ENCODE measurements at places on chromosomes 12 and 14.
A peak's percentile ranks its signal among the peaks of the same experiment; 100 is the strongest.

GRCh38 chr12:106094304-106094703, 44.5 kb downstream of the NUAK1 start:
- DNase-seq: no peak

DNA sequence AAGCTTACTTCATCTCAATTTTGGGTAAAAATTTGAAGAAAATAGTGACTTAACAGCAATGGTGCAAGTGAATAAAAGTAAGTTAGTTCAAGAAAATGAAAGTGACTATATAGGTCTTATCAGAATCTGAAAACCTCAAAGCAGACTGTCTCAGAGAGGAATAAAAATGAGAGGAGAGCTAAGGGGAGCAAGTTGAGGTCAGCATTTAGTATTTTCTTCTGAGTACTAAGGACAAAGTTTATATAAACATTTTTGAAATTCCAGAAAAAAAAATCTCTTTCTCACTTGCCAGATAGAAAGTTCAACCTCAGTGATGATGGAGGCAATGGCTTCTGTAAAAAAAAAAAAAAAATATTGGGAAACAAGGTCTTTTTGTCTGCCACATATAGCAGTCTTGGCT, 414.1 kb downstream of the NPAS3 start:
- no peak for DNase-seq

DNA sequence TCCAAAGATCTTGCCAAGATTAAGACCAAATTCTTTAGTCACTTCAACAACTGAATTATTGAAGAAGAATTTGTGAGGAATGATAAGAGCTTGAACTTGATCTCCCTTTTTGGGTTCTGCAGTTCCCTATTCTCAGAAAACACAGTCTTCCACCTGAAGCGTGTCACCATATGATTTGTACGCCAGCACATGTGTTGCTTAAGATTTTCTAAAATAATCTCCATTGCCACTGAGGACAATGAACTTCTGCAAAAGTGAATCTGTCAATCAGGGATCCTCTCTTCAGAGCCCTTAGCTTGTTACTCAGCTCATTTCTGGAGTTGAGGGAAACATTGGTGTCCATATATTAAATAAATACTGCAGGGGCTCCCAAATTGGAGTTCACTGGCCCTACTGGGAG, 4.2 kb upstream of the SPIC start:
- DNase-seq: no peak

- DNase-seq: no peak
Observed at GRCh38 chr14:96104469-96105057, 65.4 kb downstream of the C14orf132 start.

DNA sequence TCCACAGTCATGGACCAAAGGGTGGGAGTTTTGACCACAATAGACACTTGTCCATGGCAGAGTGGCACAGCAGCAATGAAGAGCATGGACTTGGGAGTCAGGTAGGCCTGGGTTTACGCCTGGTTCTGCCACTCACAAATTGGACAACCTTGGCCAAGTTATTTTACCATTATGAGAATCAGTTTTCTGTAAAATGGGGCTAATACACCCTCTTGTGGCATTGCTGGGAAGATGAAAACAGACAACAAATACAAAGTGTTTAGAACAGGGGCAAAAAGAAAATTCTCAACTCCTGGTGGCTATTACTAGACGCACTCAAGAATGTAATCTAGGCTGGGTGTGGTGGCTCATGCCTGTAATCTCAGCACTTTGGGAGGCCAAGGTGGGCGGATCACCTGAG, 2.6 kb downstream of the C12orf43 start:
- no peak for DNase-seq

GRCh38 chr14:90291699-90292098, 35.3 kb downstream of the PSMC1 start:
- DNase-seq: no peak

- no peak for DNase-seq
Observed at GRCh38 chr12:56234746-56235436, 5.0 kb downstream of the SLC39A5 start.

DNA sequence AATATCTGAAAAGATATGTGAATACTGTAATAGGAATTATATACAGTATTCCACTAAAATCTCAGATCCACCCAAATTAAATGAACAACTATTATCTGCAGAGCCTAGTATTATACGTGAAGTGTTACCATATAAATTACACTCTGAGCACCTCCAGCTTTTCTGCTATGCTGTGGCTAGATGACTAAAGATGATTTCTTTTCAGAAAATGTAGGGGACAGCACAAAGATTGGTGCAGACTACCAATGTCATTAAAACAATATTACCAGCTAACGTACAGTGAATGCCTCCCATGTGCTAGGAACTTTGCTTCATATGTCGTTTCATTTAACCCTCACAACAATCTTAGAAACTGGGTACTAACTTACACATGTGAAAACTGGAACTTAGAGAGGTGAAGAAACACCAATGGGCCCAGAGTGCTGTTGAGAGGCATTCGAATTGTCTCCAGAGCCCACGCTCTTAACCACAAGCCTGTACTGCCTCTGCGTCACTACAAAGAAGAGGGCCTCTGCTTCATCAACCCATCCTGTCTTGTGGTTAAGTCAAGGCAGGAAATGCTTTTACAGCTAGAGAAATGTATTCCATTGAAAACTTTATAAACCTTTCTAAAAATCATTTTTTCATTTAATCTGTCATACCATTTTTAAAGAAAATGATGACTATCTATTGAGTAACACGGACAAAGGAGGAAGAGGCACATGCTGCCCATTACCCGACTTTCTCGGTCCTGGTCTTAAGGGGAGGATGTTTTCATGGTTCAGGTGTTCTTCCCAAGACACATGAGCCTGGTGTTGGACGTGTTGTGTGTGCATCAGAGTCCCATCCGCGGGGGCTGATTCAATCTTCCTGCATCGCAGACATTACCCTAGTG, 1.3 kb downstream of the GPR65 start:
- peak; percentile 51 for DNase-seq

GRCh38 chr14:71799841-71800240, 132.4 kb upstream of the RGS6 start:
- no peak for DNase-seq

All from stimulated activated CD4-positive, alpha-beta T cell treated with anti-CD3 and anti-CD28 coated beads, Interleukin-1b, Interleukin-23, amount 100 ng/mL, for 4 hours (primary cell).